NCI-H226 (cell line): ENCODE measurements at places on chromosomes 1 and 21.

DNA sequence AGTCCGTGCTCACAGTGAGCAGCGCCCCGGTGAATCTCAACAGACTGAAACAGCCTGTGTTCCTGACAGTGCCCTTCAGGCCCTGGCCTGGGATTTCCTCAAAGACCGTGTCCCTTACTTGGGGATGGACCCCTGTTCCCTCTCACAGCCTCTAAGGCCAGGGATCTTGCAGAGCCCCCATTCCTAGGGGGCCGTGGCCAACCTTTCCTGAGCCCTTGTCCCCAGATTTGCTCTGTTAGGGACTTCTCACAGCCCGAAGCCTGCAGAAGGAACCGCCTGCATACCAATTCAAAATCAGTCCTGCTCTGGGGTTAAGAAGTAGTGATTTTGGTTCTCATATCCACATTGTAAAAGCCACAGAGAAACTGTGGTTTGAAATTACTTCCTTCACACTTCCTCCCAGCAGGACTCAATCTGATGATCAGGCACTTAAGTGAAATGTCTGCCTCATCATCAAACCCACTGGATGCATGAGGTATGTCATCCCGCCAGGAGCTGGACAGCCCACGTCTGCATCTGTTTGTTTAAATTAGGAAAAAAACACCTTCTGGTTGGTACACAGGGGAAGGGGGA is 14.9 kb downstream of the ABCA4 start:
- DNase-seq = no peak

DNA sequence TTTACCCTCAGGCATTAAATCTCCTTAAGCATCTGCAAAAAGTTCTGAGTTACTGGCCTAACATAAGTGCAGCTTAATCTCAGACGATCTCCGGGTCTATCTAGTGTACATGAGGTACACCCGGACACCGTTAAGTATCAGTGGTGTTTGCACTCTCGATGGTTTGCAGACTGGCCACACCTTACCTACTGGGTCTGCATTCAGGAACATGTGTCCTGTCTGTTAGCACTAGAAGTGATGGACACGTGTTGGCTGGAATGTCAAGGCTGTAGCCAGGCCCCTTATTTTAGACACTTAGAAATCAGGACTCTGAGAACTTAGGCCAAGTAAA is 783 bp upstream of the AGL start:
- no peak for DNase-seq

GRCh38 chr1:121471523-121471922 is 286.7 kb downstream of the SRGAP2C start:
- DNase-seq = no peak

GRCh38 chr1:54723985-54724384 is 8.3 kb downstream of the TTC4 start:
- DNase-seq = no peak

GRCh38 chr1:182350839-182351238 is 40.8 kb downstream of the GLUL start:
- DNase-seq = no peak

- no peak for DNase-seq
Observed at GRCh38 chr1:39632323-39632681, 7.1 kb downstream of the HEYL start.

DNA sequence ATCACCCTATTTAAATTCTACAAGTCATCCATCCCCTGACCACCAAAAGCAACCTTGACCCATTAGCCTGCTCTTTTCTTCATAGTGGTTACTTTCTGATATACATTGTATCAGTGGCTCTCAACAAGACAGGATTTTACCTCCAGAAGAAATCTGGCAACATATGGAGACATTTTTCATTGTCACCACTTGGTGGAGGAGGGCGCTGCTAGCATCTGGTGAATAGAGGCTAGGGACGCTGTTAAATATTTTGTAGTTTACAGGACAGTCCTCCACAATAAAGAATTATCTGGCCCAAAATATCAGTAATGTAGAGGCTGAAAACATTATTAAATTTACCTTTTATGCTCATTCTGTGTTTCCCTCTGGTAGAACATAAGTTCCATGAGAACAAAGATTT is 6.1 kb downstream of the HSPA13 start:
- no peak for DNase-seq

DNA sequence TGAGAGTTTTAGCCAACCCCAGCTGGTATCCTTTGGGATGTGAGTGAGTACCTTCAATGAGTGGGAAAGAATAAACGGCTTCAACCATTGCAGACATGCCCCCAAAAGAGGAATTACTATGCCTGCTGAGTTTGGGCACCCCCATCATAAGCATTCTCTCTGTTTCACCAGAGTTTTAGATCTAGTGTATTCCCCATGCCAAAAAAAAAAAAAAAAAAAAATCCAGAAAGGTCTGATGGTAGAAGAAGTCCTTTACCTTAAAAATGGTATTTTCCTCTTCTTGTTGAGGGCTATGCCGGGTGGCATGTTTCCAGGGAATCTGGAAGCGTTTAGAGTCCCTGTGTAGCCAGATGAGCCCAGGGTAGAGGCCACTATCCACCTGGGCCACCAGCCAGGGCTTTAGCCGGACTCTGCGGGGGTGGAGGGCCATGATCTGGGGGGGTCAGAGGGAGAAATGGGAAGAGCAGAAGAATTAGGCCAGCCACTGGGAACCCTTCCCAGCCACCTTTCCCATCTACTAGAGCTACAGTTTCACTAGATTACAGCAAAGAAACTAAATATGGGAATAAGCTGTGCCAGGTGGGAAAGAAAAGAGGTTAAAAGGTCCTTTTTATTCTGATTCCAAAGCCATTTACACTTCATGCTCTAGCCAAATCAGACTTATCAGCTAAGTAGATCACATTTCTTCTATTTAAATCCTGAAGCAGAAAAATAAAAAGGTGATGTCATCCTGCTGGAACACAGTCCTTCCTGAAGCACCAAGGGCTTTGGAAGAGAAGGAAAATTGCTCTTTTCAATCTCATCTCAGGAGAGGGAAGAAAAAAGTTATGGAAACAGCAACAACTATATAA is 4.7 kb downstream of the IRF6 start:
- DNase-seq = no peak

GRCh38 chr1:170863621-170864020 is 71.7 kb upstream of the MROH9 start:
- no peak for DNase-seq

- DNase-seq = no peak
Observed at GRCh38 chr1:221793439-221794078, 51.7 kb upstream of the DUSP10 start.
